ENCODE measurements at places on chromosomes 13 and 19.

DNA sequence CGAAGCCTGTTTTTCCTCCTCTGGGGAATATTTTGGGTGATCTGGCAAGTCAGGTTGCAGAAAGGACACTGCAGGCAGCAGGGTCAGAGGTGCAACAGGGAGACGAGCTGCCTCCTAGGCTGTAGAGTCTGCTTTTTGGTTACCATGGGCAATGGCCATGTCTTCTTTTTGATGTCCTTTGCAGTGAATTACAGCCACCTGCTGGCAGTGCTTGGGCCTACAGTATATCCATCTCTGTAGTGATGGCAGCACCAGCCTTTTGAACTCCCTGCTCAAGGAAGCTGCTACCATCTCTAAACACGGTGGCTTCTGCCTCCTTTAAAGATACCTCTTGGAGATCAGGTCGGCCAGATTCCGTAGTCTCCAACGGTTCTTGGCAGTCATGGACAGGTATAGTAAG is 73.9 kb downstream of the WTIP start:
- DNase-seq, result no peak

GRCh38 chr13:111458739-111459138 is 138.3 kb downstream of the TEX29 start:
- DNase-seq, result no peak

DNA sequence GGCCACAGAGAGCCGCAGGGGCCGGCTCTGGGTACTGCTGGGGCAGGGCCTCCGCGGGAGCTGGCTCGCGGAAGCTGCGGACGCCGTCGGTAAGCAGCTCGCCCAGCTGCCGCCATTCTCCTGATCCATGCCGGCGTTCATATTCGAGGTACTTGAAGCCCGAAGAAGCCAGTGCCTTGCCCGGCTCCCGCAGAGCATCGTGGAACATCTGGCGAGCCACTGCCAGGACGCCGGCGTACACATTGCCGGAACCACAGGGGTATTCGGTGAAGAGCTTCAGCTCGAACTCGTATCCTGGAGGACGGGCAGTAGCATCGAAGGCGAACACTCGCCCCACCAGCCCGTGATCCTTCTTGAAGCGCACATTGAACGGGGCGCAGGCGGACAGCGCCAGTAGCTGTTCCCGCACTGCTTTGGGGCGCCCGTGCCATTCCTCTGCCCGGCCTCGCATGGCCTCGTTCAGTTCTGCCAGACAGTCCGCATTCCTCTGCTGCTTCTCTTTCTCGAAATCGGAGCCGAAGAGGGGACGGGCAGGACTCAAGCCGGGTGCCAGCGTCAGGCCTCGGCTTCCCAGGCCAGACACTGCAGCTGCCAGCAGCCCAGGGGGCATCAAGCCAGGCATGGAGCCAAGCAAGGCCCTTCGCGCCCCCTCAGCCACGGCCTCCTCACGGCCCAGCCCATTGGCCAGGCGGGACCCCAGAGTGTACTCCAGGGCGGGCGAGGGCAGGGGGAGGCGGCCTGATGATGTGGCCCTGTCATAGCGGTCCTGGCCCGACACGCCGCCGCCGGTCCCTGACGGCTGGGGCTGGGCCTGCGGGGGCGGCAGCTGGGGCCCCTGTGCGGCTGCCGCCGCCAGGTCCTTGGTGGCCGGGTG is 1.0 kb downstream of the IRF2BP1 start:
- no peak for DNase-seq

DNA sequence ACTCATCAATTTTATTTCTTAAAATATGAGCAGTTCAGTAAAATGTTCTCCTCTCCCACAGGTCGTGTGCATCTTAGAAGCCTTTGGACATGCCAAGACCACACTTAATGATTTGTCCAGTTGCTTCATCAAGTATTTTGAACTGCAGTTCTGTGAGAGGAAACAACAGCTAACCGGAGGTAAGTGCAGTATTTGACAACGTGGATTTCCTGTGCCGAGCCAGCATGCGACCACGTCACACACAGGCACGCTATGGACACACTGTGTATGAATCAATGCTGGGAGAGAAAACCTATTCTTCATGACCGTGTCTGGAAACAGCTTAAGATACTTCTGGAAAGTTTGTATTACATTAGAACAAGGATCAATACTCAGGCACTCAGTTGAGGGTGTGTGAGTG is 268.5 kb downstream of the MYO16 start:
- DNase-seq, result no peak

- no peak for DNase-seq
Measured at GRCh38 chr13:30413842-30414241, 8.5 kb upstream of the UBE2L5 start.

DNA sequence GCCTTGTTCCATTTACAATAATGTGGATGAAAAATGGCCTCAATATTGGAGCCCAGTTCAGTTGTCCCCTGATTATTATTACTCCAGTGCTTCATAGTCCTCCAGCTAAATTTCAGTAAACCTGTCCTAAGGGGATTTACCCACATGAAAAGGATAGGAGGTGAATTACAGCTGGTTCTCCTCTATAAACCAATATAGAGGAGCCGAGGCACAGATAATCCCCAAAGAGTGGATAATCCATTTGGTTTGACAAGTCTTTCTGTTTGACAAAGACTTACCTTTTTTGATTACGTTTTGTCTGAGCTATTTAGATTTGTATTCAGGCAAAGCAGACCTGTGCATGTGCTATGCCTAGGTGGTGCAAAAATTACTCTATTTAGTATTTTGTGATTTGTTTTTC is 2.7 kb downstream of the CNMD start:
- no peak for DNase-seq

GRCh38 chr13:72931311-72931710 is 127.5 kb upstream of the KLF5 start:
- no peak for DNase-seq

DNA sequence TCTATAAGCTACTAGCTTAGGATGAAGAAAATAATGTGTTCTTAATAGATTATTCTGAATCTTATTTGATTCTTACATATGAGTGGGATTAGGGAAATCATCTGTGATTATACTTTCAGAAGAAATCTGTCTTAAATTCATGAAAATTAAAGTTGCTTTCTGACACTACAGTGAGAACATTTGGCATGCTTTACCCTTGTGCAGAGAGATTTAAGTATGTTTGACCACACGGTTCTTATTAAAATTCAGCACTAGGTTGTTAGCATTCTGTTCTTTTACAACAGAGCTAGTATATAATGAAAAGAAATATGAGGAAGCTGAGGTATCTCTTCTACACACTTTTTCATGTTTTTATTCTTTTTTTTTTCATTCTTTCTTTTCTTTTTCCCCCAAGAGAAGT is 2723.9 kb downstream of the PCDH9 start:
- DNase-seq, result no peak

- peak; percentile 71 for DNase-seq
Measured at GRCh38 chr19:4969772-4970531, 1.0 kb downstream of the KDM4B start.

GRCh38 chr13:22569811-22570210 is 611.0 kb upstream of the SGCG start:
- DNase-seq, result no peak

DNA sequence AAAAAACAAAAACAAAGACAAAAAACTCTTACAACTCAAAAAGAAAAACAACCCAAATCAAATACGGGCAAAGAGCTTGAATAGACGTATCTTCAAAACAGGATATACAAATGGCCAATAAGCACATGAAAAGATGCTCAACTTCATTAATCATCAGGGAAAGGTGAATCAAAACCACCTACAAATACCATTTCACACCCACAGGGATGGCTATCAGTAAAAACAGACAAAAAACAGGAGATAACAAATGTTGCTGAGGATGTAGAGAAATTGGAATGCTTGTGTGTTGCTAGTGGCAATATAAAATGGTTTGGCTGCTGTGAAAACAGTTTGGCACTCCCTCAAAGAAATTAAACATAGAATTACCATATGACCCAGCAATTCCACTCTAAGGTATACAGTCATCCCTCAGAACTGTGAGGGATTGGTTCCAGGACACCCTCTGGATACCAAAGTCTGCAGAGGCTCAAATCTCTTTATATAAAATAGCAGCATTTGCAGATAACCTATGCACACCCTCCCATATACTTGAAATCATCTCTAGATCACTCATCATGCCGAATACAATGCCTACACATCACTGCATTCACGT is 29.7 kb downstream of the MLLT1 start:
- DNase-seq, result no peak

GRCh38 chr19:46372901-46373490 is 26.1 kb downstream of the PPP5C start:
- DNase-seq, result no peak

DNA sequence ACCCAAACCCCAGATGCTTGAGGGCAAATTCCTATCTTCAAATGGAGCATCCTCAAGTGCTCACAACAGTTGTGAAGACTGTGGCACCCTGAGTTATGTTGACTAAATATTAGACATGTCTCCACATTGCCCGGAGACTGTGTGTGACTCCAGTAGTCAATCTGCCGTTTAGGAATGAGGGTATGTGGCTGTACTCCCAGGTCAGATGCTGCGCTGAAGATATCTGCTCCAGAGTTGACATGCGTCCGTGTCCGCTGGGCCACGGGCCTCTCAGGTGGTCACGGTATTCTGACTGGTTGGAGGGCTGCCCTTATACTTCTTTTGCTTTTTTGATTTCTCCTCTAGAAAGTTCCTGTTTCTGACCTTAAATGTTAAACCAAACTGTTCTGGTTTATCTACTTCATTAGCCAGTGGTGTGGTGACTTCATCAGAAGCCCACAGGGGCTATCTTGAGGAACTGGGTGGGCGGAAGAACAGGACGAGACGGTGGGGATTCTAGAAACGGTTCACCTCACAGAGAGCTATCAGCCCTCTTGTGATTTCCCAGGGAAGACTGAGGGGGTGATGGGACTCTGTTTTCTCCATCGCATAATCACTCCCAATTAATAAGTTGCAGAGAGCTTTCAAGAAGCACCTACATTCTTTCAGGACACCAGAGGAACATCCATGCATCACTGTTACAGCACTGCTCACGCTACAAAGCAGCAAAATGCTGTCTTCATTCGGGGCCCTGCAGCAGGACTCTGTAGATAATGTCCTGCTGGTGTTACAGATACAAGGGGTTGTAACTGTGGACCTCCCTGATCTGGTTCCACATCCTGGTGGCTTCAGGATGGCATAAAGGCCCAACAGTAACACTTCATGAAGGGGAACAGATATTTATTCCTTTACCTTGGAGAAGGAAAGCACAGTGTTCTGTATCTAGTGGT is 1.3 kb upstream of the LCP1 start:
- DNase-seq, result no peak

- DNase-seq, result no peak
Measured at GRCh38 chr19:3397266-3398022, 31.1 kb downstream of the NFIC start.

- no peak for DNase-seq
Measured at GRCh38 chr13:31198519-31198918, 1.3 kb upstream of the B3GLCT start.

- DNase-seq, result no peak
Measured at GRCh38 chr13:41458761-41459431, 1.5 kb downstream of the RGCC start.

All from aorta (tissue), 5 donors.